ENCODE measurements at places on chromosomes 16 and 17.
A peak's percentile ranks its signal among the peaks of the same experiment; 100 is the strongest.

GRCh38 chr16:88886845-88887521 is 20.5 kb upstream of the PABPN1L start:
- DNase-seq = no peak

- no peak for DNase-seq
These were observed 50.8 kb downstream of the MRTFB start for GRCh38 chr16:14121872-14122271.

GRCh38 chr16:69514356-69514755 is 51.4 kb upstream of the NFAT5 start:
- no peak for DNase-seq

DNA sequence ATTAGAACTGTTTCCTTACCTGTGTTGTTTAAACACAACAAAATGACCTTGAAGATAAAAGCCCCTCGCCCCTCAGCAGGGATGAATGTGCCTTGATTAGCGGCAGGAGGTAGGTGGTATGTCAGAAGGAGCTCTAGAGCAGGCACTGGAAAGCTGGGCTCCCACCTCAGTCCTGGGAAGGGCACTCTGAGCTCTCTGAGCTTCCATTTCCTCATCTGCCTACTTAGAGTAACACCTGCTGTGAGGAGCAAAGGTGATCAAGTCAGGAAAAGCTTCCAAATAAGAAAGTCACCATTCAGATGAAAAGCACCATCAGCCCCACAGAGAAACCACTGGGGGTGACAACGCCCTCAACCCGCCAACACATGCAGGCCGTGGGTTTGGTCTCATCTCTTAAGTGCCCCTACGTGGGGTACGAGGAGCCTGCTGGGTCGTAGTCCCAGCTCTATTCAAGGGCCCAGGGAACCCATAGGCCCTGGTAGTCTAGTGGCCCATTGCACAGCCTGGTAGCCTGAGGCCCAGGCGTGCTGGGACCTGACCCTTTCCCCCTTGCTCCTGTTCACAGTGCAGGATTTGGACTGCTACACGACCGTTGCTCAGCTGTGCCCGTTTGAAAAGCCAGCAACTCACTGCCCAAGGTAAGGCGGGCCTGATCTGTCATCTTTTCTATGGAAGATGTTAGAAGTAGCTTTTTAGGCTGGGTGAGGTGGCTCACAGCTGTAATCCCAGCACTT is 57.3 kb downstream of the CRISPLD2 start:
- DNase-seq = no peak

DNA sequence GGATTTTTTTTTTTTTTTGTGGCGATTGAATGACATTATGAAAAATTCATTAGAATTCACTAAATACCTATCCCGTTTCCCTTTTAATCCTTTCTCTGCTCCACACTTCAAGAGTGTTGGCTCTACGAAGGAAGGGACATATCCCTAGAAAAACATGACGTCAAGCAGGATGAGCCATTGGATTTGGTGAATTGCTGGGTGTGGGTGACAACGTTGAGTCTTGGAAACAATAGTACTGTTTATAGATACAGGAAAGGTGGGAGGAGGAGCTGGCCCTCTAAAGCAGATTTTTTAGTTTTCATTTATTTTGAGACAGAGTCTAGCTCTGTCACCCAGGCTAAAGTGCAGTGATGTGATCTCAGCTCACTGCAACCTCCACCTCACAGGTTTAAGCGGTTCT is 167.6 kb upstream of the FAM20A start:
- no peak for DNase-seq

DNA sequence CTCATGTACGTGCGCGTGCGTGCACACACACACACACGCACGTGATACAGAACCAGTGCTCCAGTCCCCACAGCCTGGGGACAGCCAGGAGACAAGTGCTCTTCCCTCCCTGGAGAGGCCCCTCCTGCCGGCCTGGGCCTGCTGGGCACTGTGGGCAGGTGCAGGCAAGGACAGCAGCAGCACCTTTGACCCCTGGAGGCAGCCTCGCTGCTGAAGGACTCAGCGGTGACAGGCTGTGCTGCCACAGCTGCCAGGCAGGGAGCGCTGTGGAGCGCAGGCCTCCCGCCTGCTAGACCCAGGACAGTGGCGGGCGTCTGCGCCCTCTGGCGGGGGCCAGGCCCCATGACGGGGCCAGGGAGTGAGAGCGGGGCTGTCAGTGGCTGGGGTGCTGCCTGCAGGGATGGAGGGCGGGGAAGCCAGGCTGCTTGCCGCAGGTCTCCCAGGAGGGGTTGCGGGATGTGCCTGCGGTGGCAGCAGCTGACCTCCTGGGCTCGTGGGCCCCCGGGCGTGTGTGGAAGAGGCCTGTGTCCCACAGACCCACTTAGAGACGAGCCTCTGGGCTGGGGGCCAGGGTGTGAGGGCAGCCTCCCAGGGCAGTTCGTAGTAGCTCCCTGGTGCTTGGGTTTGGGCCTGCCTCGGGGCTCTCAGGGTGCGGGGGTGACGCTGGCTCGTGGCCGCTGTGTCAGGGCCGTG is 63.5 kb upstream of the PVALEF start:
- peak; percentile 84 for DNase-seq

DNA sequence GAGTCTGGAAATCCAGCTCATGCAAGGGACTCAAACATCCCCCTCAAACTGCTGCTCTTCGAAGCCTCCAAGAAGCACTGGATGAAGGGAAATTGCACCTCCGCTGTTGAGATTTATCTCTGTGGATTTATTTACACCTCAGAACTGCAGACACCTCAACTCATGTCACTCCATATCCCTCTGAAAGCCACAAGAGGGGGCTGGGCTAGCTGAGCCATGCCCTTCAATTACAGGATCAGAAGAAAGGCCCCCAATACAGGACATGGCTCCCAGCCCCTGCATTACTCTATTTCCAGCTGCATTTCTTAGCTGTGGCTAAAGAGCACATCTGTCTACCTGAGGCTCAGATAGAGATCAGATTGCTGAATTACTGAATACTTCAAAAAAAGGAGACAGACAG is 103.1 kb upstream of the DYNLRB2 start:
- DNase-seq = no peak

- DNase-seq = no peak
These were observed 11.7 kb upstream of the SLC47A2 start for GRCh38 chr17:19728084-19728495.

- no peak for DNase-seq
These were observed 578 bp downstream of the PGAP6 start for GRCh38 chr16:381012-381788.

GRCh38 chr16:55255733-55256282 is 68.2 kb upstream of the IRX6 start:
- no peak for DNase-seq

DNA sequence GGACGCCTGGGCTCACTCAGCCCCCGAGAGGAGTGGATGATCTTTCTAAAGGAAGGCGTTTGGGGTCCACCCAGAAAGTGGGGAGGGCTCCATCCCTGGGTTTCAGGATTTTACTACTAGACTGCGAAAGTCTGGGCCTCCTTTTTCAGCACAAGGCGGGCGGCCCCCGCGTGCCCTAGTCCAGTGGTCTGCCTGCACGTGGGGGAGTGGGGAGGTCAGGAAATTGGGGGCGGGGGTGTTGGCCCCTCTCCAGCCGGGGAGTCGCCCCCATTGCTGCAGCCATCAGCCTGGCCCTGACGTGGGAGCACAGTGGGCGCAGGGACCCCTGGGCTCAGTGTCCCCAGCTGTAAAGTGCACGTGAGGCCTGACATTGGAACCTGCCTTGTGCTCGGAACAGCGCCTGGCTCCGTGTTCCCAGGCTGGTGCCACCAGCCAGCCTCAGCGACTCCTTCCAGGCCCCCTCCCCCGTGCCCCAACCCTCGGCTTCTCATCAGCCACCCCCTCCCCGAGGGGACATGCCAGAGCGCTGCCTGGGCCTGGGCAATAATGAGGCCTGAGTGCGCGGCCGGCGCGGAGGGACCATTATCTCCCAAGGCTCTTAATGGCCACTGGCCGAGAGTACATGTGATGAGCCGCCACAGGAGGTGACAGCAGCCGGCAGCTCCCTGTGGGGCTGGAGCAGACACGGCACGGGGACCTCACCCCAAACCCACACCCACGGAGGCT is 2.4 kb upstream of the C1QTNF8 start:
- no peak for DNase-seq

- no peak for DNase-seq
These were observed 16.4 kb downstream of the FOXL1 start for GRCh38 chr16:86594721-86595120.

GRCh38 chr16:83802135-83802534 is 5.6 kb upstream of the HSBP1 start:
- DNase-seq = no peak

- DNase-seq = no peak
These were observed 39.7 kb upstream of the ALDH3A1 start for GRCh38 chr17:19787733-19788357.

- no peak for DNase-seq
These were observed 201.5 kb downstream of the IRF8 start for GRCh38 chr16:86100205-86101136.

DNA sequence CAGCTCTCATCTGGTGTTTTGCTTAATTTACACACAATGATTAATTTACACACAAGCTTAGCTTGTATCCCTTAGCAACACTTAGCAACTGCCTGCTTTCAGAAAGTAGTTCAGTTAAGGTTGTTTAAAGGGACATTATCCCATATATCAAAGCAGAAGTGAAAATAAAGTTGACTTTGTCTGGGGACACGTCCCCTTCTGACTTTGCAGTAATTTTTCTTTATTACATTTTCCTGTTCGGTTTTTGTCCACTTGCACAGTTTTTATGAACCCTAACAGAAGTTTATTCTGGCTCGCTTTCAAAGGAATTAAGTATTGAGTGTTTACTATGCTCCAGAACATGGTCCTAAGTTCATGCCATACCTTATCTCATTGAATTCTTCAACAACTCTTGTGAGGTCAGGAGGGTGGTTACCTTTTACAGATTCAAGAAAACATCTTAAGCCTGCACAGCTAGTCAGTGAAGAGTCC is 41.5 kb downstream of the ARHGAP44 start:
- no peak for DNase-seq

Data from stimulated activated CD4-positive, alpha-beta T cell treated with anti-CD3 and anti-CD28 coated beads, Interleukin-12 subunit alpha, Interleukin-12 subunit beta, amount 100 ng/mL, for 4 hours (primary cell).